Sigmoid colon (tissue), 7 donors: ENCODE measurements at places on chromosomes 2 and 18. TPM values are rescaled to one million over a fixed set of nuclear protein-coding genes. Genes with fewer than 3 reads are reported as not detected.

- no peak for DNase-seq
These were observed 30.1 kb downstream of the HRH4 start for GRCh38 chr18:24490539-24490938.

GRCh38 chr2:162768656-162769055 lies 69.9 kb downstream of the KCNH7 start:
- no peak for DNase-seq

- no peak for DNase-seq
These were observed 4.0 kb downstream of the LPIN1 start for GRCh38 chr2:11750422-11750821.

- DNase-seq: no peak
These were observed 269.7 kb upstream of the DCC start for GRCh38 chr18:52070291-52070756.

- no peak for DNase-seq
These were observed 1.7 kb upstream of the SRBD1 start for GRCh38 chr2:45612731-45613130.

DNA sequence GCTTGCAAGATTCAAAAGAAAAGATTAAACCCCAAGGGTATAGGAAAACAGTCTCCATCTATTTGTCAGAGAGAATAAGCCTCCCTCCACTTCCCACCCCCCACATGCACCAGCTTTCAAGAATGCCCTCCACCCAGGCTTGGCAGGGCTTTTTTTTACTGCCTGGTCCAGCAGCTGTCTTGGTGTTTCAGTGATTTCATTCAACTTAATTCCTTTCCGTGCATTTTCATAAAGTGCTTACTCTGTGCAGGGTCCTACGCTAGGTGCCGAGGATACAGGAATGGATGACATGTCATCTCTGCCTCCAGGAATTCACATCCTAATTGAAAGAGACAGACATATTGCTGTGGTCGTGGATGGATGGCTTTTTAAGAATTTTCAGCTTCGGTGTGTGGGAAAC lies 117.9 kb downstream of the LRATD1 start:
- DNase-seq: no peak

- no peak for DNase-seq
These were observed 103.9 kb upstream of the TACR1 start for GRCh38 chr2:75303227-75303626.

DNA sequence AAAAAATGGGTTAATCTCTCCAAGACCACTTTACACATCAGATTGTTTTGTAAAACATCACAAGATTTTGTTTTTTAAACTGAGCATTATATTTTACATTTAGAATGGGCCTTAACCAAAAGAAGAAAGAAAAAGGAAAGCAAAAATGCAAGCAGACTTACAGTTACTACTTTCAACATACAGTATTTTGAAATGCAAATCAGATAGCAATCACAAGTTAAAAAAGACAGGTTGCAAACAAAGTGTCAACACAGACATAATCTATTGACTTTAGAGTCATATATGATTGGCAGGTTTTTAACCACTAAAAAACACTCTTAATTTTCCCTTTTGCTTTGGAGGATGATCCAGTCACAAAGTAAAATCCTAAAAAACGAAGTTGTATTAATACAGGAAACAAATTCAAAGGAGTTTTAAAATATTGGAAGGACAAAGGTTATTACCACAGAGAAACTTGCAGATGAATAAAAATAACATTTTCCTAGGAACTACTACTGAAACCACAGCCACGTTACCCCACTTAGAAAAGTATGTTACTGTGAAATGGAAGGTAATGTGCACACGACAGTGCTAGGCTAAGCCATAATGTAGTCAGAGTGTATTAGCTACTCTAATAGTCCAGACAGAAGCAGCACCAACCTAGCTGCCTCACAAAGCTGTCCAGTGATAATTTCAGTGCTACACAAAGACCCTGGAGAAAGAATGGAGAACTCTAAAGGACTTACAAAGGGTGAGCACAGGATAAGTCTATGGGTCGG lies 22.9 kb downstream of the DARS1 start:
- DNase-seq: no peak

GRCh38 chr2:128520791-128521190 lies 202.1 kb upstream of the HS6ST1 start:
- DNase-seq: no peak

GRCh38 chr2:18913512-18913911 lies 324.1 kb upstream of the NT5C1B start:
- no peak for DNase-seq

DNA sequence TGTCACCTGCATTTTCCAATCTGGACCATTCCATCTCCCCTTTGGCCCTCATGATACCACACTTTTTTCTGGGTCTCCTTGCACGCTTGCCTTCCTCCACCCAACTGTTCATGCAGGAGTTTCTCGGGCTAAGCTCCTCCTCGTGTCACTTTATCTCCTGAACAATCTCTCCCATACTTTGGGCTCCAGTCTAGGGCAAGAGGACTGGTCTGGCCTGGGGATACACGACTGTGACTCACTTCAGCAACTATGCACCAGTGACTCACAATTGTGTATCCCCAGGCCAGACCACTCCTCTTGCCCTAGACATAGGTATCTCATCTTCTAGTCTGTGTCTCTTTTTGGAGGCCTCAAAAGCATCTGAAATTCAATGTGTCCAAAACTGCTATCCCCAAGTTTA lies 149.4 kb upstream of the PTPRM start:
- no peak for DNase-seq

DNA sequence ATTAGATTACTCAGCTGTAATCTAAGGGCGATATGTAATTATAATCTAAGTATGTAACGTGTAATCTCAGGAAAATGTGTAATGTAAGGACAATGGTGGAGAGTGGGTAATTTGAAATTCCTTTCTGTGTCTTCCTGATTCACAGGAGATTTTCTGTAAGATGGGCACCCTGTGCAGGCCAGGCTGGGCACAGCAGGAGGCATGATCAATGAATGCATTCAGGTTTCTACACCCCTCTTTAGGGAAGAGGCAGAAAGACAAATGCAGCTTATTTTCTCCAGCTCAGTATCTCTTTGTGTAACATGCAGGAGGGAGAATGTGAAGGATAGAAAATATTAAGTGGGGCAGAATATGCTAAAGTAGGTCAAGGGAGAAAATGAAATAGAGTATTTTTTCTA lies 320.1 kb downstream of the PIK3C3 start:
- DNase-seq: no peak

GRCh38 chr2:198917926-198918720 lies 539.6 kb downstream of the SATB2 start:
- DNase-seq: no peak

DNA sequence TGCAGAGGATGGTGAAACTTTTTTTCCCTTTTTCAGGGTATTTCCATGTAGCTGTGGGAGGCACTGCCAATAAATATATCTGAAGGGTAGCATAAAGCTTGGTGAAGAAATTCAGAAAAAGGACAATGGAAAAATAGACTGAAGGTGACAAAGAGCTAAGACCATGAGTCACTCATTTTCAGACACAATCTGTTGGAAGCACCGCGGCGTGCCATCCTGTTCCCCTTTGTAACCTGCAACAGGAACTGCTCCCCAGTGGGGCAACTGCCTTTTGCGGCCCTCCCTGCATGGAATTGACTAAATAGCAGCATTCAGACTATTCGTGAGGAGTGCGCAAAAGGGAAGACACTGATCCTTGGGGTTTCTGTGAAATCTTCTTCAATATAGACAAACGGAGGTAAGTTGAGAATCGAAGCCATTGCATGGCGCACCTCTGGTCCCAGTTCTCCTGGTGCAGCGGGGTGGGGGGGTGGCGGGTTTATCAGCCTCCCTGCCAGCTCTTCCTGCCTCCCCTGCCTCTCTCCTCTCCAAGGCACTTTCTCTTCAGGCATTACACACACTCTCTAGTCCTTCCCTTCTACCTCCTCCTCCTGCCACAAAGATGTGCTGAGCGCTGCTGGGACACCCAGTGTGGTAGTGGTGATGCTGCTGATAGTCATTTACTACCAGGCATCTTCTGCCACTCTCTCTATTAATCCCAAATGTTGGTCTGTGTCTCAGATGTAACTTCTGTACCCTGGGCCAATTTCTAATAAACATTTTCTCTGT lies 126.2 kb upstream of the TMEM200C start:
- no peak for DNase-seq

- DNase-seq: no peak
These were observed 60.0 kb downstream of the ROCK1 start for GRCh38 chr18:21051620-21052019.

DNA sequence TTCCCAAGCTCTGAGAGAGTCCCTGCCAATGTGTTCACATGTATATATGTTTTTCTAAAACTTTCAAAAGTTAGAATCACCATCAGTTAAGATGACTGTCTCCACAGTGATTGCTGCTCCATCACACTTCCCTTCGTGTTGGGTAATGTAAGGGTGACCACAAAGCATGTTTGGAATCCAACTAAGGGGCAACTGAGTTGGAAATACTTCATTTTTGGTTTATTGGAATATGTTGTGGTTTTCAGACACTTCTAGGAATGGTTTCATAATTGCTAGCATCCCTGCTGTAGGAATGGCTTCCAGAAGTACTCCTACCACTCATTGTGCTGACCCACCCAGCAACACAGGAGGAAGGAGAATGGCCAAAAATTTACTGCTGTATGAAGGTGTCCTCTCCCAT lies 212.5 kb upstream of the GULP1 start:
- no peak for DNase-seq

- DNase-seq: no peak
These were observed 5.4 kb upstream of the CD302 start for GRCh38 chr2:159803235-159803962.

- DNase-seq: no peak
These were observed 499.3 kb downstream of the PID1 start for GRCh38 chr2:228771774-228772173.

GRCh38 chr2:241230435-241230834 lies 42.0 kb downstream of the ANO7 start:
- no peak for DNase-seq

DNA sequence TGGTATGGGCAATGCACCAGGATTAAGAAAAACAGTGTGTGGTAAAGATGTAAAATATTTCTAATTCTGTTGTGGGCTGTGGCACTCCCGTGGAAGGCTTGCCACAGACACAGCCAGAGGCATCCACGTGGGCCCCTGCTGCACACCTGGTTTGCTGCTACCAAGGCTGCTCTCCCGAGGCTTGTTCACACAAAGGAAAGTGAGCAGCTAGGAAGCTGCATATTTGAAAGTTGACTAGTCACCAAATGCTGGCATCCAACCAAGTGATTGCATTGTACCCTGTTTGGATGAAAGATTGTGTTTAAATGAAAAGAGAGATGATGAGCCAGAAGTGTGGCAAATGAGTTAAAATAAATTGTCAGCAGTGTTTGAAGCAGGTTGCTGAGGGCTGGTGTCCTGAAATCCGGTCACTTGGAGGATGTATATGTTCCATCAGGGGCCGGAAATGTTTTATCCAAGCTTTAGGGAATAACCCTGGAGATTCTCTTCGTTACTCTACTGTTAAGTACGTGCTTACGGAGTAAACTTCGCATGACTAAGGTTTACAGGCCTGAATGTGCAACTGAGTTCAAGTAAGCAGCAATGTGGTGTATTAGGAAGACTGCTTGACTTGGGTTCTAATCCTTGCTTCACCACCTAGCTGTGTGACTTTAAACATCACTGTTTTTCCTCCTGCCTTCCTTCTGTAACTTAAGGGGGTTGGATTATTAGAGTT lies 86.1 kb downstream of the MSH2 start:
- no peak for DNase-seq

DNA sequence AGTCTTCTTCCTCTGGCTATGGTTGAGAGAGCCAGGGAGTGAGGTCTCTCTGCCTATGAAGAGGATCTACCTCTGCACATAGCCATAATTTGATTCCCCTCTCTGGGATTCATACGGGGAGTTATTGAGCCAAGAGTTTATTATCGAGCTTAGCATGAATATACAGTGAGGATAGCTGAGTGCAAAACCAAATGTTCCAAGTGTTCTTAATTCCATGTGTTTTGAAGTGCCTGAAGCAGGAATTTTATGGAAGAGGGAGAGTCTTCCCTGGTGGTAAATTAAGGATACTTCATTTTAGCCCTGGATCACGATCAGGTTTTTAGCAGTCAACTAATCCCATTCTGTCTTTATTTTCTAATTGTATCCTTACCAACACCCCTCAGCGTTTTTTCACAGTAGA lies 270.6 kb downstream of the C1D start:
- no peak for DNase-seq

DNA sequence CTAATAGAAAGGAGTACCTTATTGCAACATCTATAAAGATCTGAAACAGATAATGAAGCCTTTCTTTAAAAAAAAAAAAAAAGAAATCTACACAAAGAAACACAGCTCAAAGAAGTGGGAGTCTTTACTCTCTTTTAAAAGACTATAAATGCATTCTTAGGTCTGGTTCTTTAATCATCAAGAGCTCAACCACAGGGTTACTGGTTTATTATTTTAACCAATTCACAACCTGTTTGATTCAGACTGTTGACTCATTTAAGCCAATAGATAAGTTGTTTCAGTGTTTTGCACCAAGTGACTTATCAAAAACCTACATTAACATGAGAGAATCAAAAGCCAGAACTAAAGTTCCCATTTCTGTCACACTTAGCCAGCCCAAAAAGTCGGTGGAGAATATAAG lies 93.1 kb downstream of the TCF4 start:
- DNase-seq: no peak

- no peak for DNase-seq
These were observed 141.1 kb downstream of the SP100 start for GRCh38 chr2:230557065-230557464.

GRCh38 chr2:215145611-215146010 lies 7.2 kb upstream of the ABCA12 start:
- no peak for DNase-seq

GRCh38 chr18:31447530-31448191 lies at the start of gene DSG3:
Gene DSG3, plus strand, starts transcription at chr18:31447741. Its CDS starts 137 bp downstream, at chr18:31447878.
- DNase-seq: no peak

DNA sequence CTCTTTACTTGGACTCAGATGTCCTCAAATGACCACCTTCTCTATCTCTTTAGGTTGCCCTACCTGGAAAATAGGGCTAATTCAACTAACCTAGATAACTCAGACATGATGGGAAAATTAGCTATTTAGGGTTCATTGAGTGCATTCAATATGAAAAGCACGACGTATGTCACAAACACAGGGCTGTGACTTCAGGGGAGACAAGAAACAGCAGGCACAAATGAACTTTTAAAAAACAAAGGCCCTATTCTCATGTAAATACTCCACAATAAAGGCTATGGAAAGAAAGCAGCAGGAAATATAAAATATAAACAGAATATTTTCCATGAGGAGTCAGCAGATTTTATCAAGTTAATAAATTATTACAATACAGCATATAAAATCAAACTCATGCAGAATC lies 97.8 kb downstream of the SS18 start:
- no peak for DNase-seq

ANKRD30BL gene
- not detected for total RNA-seq

IKZF2 gene
- total RNA-seq: 9.6 TPM

RAB6D gene
- total RNA-seq: not detected

ALPP gene
- total RNA-seq: not detected

LOXHD1 gene
- not detected for total RNA-seq

TPGS2 gene
- total RNA-seq: 56.1 TPM

CRACDL gene
- total RNA-seq: 0.55 TPM

SLC38A11 gene
- 0.49 TPM for total RNA-seq

SLC30A3 gene
- 0.68 TPM for total RNA-seq

MALL gene
- total RNA-seq: 1.5 TPM

IAH1 gene
- total RNA-seq: 88.0 TPM

SPP2 gene
- not detected for total RNA-seq

UCN gene
- 3.9 TPM for total RNA-seq

CEP76 gene
- 8.6 TPM for total RNA-seq
